ENCODE measurements at places on chromosomes 13 and 19.

- DNase-seq, result no peak
Measured at GRCh38 chr19:20999731-21000352, 20.6 kb upstream of the ZNF430 start.

GRCh38 chr13:100532090-100532766, 56.4 kb downstream of the GGACT start:
- DNase-seq, result no peak

DNA sequence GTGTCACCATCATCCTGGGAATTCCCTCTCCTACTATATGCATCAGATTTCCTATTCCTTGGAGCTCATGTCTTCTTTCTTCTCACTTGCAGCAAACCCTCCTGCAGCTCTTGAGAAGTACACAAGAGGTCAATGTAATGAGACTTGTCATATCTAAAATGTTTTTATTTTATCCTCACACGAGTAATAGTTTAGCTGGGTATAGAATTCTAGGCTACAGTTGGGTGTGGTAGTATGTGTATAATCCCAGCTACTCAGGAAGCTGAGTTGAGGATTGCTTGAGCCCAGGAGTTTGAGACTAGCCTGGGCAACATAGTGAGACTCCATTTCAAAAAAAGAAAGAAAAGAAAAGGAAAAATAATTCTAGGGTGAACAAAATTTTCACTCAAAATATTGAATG, 24.4 kb downstream of the EEF1AKMT1 start:
- no peak for DNase-seq

DNA sequence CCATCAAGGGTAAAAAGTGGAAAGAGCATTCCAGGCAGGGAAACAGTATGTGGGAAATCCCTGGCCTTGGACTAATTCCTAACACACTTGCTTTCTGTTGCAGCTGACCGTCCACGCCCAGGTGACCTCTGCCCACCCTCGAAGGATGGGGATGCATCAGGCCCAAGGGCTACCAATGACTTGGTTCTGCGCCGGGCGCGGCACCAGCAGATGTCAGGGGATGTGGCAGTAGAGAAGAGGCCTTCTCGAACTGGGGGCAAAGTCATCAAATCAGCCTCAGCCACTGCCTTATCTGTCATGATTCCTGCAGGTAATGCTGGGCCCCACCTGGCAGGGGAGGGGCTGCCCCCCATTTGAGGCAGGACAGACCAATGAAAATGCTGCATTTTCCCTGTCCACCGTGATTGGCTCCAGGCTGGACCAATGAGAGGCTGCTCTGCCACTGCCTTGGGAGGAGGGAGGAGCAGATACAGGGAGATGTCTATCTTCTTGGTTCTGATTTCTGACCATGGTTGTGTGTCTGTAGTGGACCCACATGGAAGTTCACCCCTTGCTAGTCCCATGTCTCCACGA, 12.6 kb downstream of the DNASE2 start:
- no peak for DNase-seq

DNA sequence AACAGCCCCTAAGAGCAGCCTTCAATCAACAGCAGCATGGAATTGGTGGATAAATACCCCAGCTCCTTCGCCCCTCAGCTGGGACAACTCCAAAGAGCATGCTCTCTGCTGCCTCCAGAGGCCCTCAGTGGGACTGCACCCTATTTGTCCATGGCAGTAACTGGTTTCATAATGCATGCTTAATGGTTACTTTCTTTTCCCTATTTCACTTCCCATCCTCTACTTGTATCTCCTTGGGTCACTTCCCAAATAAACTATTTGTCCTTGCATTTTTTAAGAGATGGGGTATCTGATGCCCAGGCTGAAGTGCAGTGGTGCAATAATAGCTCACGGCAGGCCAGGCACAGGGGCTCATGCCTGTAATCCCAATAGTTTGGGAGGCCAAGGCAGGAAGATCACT, 13.5 kb upstream of the TPM4 start:
- peak; percentile 50 for DNase-seq

- no peak for DNase-seq
Measured at GRCh38 chr13:85549819-85550218, 249.4 kb downstream of the SLITRK6 start.

DNA sequence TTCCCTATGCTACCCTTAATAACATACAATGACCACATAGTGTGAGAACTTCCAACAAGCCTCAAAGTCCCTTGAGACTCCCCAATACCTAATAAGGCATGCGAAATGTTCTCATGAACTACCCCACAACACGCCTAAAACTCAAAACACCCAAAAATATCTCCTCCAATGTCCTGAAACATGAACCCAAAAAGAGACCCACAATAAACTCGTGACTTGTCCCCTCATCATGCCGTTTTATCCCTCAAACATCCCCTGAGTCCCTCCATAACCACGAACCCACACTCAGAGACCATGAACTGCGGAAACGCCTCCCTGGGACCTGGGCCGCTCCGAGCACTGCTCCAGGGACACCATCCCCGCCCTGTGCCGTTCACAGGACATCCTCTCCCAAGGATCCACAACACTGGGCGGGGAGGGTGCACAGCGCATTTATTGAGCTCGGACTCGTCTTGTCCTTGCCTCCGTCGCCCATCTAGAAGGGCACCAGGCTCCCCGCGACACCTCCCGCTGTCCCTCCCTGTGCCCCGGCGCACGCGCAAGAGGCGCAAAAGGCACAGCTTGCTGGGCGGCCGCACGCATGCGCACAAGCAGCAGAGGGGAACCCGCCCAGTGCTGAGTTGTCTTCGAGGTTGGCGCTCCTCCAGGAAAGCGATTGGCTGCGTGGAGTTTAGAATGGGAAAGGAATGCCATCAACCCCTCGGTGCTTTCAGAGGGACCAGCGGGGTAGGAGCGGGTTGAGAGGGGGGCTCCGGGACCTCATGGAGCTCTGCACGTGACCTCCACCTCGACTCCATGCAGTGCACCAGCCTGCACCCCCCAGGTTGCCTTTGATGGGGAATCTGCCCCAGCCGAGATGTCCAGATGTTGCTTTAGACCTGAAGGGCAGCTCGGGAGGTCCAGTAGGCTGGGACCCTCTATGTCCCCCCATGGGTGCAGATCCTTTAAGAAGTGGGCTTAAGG, 8.8 kb downstream of the FXYD3 start:
- DNase-seq, result no peak

DNA sequence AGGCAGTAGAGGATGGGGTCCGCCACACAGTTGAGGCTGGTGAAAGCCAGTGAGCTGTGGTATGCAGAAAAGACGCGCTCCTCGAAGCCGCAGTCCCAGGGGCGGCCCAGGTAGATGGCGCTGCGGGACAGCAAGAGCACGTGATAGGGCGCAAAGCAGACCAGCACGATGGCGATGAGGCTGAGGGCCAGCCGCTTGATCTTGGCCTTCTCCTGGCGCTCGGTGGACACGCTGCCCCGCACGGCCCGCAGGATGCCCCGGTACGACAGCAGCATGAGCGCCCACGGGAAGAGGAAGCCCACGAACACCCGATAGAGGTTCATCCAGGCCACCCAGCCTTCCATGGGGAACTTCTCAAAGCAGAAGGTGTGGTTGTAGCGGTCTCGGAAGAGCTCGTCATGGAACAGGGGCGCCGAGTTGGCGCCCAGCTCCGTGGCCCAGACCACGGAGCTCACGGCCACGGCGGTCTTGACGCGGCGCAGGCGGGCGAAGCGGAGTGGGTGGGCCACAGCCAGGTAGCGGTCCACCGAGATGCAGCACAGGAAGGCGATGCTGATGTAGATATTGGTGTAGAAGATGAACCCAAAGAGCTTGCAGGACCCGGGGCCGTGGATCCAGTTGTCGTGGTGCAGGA, 6.5 kb upstream of the OPA3 start:
- peak; percentile 37 for DNase-seq

- no peak for DNase-seq
Measured at GRCh38 chr19:18434411-18435175, 3.3 kb downstream of the ISYNA1 start.

DNA sequence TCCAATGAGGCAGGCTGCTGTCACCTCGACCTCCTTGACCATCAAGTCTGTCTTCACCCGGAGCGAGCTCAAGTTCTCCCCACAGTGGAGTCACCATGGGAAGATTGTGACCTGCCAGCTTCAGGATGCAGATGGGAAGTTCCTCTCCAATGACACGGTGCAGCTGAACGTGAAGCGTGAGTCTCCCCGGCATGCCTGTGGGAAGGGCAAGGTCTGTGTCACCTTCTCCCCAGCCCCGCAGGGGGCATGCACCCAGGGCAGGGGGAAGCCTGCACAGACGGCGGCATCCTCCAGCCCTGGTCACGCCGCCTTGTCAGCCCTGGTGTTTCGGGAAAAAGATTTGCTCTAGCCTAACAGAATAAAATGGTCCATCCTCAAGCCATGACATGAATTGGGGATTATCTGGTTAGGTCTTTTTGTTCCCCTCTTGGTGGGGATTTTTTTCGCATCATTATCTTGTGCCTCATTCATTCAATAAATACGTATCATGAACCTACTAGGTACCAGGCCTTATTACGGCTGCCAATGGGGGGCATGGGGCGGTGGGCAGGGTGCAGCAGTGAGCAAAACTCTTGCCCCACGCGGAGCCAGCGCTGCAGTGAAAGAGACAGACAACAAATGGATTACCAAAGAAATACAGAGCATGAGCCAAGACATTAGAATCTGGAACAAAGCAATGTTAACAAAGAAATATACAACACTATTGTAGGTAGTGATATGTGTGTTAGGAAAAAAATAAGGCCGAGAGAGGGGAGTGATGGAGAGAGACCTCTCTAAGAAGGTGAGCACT, 7.4 kb downstream of the CD22 start:
- no peak for DNase-seq

DNA sequence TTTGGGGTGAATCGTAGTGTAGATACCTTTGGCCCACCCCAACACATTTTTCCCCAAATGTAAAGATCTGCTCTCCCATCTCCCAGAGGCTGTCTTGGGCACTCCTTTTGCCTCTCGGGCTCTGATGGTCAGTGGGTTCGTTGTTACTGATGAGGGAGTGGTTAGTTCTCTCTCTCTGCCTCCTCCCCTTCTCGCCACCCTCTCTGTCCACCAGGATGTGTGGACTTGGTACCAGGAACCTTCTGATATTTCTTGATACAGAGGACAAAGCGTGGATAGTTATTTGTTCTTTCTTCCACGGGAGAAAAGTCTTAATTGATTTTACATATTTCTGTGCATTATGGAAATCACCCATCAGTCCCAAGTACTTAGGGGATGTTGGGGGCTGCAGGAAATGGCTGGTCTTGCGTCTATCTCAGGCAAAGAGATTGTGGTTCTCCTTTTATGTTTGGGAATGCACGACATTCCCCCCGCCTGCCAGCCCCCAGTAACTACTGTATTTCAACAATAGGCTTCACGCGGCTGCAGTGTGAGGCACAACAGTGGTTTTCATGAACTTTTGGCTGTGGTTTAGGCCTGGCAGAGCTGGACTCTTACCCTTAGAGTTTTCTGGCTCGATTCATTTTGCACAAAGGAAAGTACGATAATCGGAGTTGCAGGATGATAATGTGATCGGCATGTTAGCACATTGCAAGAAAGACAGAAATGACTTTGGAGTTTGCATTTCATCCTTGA, 79.0 kb upstream of the ZNF536 start:
- DNase-seq, result no peak

GRCh38 chr13:72530471-72530870, 197.0 kb downstream of the MZT1 start:
- DNase-seq, result no peak

GRCh38 chr19:12785431-12786031, 5.8 kb upstream of the JUNB start:
- DNase-seq, result peak; percentile 62

DNA sequence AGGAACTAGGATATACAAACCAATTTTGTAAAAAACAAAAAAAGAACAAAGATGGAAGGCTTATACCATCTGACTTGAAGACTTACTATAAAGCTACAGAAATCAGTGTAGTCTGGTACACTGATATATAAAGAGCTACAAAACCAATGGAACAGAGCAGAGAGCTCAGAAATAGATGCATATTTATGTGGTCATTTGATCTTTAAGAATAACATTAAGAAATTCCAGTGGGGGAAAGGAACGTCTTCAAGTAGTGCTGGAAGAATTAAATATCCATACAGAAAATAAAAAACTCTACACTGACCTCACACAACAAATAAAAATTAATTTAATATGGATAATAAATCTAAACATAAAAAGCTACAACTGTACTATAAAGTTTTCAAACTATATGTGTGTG, 317.0 kb downstream of the ENOX1 start:
- no peak for DNase-seq

DNA sequence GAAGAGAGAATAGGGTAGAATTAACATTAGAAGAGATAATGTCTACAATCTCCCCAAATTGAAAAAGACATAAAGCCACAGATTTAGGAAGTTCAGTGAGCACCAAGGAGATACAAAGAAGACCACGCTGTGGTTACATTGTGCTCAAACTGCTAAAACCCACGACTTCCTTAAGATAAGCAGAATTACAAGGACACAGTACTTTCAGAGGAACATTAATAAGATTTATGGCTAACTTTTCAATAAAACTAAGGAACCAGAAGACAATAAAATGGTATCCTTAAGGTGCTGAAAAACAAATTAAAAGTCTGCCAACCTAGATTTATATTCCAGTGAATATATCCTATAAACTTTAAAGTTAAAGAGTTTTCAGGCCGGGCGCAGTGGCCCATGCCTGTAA, 7.4 kb upstream of the IL17D start:
- DNase-seq, result no peak

- no peak for DNase-seq
Measured at GRCh38 chr13:90455823-90456222, 891.7 kb upstream of the MIR17HG start.

DNA sequence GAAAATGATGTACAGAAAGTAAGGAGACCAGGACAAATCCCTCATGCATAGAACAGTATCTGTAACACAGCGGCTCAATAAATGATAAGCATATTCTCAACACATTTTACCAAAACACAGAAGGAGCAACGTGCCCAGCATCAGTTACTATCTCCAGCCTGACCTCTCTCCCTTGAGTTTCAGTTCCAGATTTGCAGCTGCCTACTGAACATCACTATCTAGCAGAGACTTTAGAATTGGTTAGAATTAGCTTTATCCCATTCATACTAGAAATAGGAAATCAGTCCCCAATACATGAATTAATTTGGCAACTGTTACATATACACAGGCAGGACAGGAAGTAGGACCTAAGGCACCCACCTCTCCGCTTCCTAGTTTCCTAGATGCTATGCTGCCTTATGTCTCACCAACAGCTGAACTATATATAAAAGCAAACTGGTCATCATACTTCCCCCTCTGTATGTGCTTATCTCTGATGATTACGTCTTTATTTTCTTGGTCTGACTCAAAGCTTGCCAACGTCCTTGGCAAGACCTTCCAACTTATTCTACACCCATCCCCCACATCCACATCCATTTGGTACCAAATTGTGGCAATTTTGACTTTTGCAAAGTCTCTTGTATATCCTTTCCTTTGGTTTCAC, 61.1 kb downstream of the SACS start:
- no peak for DNase-seq

Data from GDM1 (cell line).